ENCODE measurements at places on chromosomes 3 and 15.

- DNase-seq = peak; percentile 5
Measured at GRCh38 chr3:194140520-194141414, 4.8 kb downstream of the HES1 start.

GRCh38 chr3:120177151-120177550 lies 82.9 kb upstream of the GSK3B start:
- DNase-seq = no peak

- DNase-seq = no peak
Measured at GRCh38 chr3:39980781-39981180, 171.4 kb downstream of the MYRIP start.

DNA sequence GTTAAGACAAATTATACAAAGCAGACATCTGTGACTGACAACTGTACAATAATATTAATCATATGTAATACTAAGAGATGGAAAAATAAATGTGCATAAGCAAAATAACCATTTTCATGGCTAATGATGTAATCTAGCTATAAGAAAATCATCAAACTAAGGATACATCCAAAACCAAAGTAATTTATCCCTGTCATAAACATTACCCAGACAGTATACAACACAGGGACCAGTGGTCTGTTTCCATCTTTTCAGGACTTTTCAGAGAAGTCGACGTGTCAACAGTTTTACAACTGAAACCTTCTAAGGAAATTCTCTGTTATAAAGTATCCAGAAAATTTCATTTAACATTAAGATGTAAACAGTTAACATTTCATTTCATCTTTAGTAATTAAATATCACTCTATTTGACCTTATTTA lies 11.0 kb downstream of the THBS1 start:
- no peak for DNase-seq

- DNase-seq = no peak
Measured at GRCh38 chr3:129379582-129380358, 48.7 kb downstream of the EFCAB12 start.

DNA sequence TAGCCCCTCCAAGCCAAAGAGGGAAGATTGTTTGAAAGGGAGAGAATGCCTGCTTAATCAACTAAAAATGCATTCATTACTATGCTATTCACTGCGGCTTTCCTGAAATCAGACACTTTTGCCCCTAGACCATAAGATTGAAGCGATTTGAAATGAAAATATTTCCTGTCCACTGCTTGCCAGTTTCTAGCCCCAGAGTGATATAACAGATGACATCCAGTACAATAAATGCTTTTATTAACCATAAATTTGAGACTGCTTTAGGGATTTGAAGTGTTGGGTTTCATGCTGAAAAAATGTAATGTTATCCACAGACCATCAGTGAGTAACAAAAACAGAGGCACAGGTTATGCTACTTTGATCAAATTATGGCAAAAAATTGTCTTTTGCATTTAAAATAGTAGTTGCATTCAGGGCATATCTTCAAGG lies 14.1 kb downstream of the IL17RD start:
- no peak for DNase-seq

DNA sequence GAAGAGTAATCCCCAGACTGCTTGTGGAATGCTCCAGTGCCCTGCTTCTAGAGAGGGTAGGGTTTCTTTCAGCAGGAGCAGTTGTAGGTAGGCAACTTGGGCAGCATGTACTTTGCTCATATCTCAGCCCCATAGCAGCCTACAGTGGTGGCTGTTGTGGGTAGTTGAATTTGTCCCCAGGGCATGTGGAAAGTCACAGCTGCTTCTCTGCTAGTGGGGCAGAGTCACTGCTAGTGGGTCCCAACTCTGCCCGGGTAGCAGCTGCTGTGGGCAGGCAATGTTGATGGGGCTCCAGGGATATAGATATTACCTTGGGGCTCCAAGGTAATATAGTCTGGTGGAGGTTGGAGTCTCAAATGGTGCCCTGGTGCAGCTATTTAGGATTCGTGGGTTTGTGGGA lies 174.5 kb downstream of the OTOL1 start:
- no peak for DNase-seq

GRCh38 chr3:110478377-110479054 lies 593.1 kb upstream of the NECTIN3 start:
- no peak for DNase-seq

DNA sequence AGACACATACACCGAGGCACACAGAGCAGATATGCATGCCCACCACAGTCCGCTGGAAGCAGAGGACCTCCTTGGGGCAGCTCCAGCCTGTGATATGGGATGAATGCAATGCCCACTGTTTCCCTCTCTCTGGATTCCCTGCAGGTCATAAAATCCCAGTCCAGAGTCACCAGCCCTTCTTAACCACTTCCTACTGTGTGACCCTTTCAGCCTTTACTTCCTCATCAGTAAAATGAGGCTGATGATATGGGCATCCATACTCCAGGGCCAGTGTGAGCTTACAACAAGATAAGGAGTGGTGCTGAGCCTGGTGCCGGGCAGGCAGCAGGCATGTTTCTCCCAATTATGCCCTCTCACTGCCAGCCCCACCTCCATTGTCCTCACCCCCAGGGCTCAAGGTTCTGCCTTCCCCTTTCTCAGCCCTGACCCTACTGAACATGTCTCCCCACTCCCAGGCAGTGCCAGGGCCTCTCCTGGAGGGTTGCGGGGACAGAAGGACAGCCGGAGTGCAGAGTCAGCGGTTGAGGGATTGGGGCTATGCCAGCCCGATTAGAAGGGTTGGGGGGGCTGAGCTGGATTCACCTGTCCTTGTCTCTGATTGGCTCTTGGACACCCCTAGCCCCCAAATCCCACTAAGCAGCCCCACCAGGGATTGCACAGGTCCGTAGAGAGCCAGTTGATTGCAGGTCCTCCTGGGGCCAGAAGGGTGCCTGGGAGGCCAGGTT lies at the start of gene GNAT1:
GNAT1 (plus strand) TSS at position 675 of the 725 bp plus-strand sequence. CDS start 116 bp downstream, outside the sequence.
- no peak for DNase-seq

- no peak for DNase-seq
Measured at GRCh38 chr3:171374260-171374659, 85.9 kb downstream of the TNIK start.

GRCh38 chr15:93072011-93072410 lies 17.0 kb downstream of the RGMA start:
- no peak for DNase-seq

- DNase-seq = no peak
Measured at GRCh38 chr3:50318615-50319014, 3.9 kb downstream of the HYAL2 start.

DNA sequence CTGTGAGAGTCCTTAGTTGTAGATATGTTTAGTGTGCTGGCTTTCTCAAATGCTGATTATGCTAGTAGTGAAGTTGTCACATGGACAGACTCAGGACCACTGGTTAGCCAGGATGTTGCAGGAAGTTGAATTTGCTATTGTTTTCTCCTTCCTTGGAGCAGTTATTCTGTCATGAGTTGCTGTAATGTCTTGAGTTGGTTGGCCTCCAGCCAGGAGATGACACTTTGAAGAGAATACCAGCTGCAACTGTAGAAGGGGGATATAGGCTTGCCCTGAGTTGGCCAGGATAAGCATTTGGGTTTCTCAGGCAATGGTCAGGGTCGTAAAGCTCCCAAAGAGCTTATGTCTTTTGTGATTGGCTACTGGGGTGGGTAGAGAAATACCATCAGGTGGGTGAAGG lies 206.7 kb downstream of the ZNF621 start:
- DNase-seq = no peak

- no peak for DNase-seq
Measured at GRCh38 chr3:126476166-126477060, 722 bp upstream of the ZXDC start.

DNA sequence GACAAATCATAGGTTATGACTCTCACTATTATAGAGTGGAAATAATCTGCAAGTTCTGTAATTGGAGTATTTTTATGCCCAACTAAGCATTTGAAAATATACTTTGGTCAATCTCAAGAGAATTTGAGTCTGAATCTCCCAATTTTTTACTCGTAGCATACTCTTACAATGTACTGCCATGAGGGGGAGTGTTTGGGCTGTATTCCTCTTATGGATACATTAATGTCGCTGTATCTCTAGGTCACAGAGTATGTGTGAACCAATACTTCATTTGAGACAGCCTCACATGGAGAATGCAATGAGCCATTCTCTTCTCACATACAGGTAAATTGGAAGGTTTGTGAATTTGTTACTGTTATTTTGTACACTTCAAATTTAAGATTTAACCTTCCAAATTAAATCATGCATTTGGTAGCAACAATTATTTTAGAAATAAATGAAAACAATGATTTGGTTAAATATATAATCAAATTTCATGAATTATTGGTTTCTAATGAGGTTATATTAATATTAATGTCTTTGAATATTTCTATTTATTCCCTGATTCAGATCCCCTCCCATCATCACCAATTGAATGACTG lies 5.5 kb upstream of the CD200 start:
- no peak for DNase-seq

- no peak for DNase-seq
Measured at GRCh38 chr15:33150971-33151370, 43.5 kb downstream of the FMN1 start.

- DNase-seq = no peak
Measured at GRCh38 chr15:45180648-45181436, 6.9 kb downstream of the SHF start.

GRCh38 chr3:50573566-50574443 lies 4.5 kb downstream of the HEMK1 start:
- peak; percentile 73 for DNase-seq

GRCh38 chr3:34256021-34256420 lies 457.6 kb downstream of the PDCD6IP start:
- DNase-seq = no peak

DNA sequence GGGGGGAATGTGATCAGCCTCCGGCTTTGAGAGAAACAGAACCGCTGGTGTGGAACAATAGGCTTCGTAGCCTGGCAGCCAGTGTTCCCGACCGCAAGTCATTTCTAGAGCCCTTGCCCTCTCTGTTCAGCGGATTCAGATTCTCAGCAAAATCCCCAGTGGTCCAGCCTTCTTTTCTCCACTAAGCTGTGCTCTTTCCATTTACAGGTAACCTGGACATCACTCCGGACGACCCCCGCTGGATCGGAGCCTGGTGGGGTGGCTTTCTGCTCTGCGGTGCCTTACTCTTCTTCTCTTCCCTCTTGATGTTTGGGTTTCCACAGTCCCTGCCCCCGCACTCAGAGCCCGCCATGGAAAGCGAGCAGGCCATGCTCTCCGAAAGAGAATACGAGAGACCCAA lies 250.6 kb downstream of the SLCO3A1 start:
- no peak for DNase-seq

DNA sequence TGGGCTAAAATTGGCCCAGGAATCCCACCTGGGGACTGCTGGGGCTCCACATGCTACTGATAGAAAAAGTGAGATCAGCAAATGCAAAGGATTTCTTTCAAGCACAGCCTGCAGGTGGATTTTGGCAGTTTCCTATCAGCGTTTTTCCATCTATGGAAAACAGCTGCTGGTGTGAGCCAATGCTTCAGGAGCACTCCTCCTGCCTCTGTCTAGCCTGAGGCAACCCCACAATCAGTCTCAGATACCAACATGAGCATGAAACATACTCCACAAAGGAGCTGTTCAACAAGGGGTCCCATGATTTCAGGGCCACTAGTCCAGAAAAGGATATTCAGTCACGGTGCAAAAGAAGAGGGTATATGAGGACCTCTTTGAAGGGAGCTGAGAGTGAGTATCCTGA lies 311.5 kb upstream of the THBS1 start:
- no peak for DNase-seq

DNA sequence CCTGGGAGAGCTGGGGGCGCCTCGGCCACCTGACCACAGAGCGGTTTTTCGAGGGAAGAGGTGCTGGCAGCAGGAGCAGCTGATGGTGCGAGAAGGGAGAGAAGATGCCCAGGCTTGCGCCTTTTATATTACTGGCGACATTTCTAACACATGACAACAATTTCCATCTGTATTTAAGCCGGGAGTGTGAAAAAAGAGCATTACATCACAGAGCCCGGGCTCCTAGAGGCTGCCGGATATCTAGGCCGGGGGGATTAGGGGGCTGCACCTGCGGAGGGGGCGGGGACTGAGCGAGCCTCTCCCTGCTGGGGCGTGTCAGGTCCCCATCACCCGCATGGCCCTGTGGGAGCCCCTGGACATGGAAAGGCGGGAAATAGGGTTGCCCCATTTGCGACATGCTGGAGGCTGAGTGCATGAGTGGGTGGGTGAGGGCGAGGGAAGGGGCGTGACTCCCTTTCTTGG lies 440.7 kb downstream of the MAGI1 start:
- DNase-seq = no peak

GRCh38 chr15:74043425-74044266 lies 38.7 kb downstream of the GOLGA6A start:
- DNase-seq = no peak

DNA sequence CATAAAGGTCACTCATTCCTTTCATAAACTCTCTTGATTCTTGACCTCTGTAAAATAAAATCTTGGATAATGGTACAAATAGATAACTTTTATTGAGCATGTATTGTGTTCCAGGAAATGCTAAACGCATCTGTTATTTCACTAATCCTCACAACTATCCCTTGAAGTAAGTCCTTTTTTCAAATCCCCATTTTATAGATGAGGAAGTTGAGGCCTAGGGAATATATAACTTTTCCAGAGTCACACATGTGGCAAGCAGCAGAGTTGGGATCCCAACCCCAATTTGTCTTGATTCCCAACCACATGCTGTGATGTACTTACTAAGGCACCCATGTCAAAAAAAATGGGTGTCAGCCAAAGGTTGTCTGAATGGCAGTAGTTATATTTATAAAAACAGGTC lies 6.3 kb downstream of the VPS39 start:
- DNase-seq = no peak

GRCh38 chr15:68106656-68107055 lies 52.5 kb downstream of the PIAS1 start:
- DNase-seq = no peak

GRCh38 chr3:59480486-59480995 lies 430.7 kb upstream of the CFAP20DC start:
- no peak for DNase-seq

DNA sequence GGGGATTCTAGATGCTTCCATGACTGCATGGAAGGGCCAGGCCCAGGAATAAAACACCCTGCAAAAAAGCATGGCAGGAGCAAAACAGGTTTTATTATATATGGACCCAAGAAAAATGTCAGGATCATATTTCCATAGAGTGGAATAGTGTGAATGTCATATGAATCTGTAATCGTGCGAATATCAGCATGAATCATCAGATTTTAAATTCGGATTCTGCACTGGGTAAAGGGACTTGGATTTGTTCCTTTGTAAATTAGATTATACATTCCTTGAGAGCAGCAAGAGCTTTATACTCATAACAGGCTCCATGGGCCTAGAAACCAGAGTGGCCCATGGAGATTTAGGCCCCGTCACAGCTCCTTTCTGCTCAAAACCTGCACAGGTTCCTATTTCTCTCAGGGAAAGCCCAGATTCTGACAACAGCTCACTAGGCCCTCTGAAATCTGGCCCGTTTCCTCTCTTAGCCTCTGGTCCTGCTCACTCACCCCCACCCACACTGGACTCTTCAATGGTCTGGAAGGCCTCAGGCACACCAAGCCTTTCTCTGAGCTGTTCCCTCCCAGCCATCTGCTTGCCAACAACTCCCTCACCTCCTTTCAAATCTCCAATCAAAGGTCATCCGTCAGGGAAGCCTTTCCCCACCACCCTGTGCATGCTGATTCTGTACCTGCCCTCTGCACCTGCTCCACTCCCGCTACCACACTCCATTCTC lies 76.0 kb downstream of the FEM1B start:
- DNase-seq = no peak

GRCh38 chr3:50585919-50586762 lies 16.8 kb downstream of the HEMK1 start:
- no peak for DNase-seq

- no peak for DNase-seq
Measured at GRCh38 chr3:111750278-111750884, 108.7 kb upstream of the PHLDB2 start.
